NCI-H2107 (cell line): ENCODE measurements at places on chromosomes 2 and 18.

- no peak for DNase-seq
Measured at GRCh38 chr2:26292646-26293045, 47.9 kb downstream of the HADHB start.

DNA sequence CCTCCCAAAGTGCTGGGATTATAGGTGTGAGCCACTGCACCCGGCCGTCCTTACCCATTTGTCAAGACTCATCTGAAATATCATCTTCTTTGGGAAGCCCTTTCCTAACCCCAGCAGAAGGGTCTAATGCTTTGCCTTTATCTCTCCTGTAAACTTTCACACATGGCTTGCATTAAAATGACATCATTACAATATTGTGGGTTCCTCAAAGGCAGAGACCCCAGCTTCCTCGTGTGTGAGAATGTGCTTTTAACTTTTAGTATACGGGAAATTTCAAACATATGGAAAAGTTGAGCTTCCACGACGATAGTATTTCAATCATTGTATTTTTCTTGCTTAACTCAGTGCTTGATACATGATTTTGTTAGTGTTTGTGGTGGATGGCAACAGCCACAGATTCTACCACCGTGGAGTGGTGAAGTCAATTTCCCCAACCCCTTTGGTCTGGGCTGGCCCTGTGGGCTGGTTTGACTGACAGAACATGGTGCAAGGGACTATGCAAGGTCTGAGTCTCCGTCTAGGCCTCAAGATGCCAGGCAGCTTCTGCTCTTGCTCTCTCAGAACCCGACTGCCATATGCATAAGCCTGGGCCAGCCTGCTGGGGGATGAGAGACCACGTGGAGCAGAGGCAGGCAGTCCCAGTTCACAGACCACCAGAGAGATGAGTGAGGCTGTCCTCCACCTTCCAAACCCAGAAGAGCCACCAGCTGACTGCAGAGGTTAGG is 39.9 kb downstream of the NGEF start:
- DNase-seq, result no peak

DNA sequence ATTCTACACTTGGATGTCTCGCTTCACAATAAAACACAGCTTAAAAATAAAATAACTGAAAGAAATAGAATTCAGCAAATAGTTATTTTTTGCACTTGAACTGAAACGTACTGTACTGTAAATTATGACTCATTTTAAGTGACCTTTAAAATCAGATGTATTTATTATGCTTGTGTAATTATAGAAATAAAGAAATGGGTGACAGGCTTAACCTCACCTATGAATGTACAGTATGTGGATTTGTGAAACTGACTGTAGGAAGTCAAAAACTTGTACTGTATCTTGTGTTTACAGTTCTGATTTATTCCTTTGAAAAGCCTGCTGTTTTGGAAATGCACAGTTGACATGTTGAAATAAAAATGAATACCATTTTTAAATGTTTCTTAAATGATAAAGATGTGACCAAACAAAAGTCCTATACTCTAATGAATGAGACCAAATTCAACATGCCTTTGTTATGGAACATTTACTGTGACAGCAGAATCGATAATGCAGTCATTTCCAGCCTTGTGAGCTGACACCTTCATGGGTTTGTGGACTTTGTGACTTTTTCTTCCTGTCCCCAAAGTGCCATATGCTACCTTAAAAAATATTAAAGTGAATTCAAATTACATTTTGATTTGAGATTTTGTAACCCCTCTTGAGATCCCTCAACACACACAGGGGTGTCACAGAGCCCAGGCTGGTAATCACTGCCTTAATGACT is 32.7 kb downstream of the NEMP2 start:
- no peak for DNase-seq

DNA sequence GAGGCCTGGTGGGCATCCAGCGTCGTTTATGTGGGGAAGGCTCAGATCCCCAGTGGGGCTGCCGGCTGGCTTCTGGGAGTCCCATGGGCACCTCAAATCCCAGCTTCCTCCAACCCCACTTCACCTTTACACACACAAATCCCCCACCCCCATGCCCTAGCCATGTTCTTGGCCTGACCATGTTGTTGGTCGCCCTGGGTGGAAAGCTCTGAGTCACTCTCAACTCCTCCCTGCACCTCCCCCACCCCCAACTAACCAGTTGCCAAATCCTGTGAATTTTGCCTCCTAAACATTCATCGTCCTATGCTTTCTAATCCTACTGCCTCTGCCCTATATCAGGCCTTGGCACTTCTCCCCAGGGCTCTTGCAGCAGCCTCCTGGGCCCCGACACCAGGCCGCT is 6.4 kb downstream of the TNS1 start:
- DNase-seq, result no peak

- DNase-seq, result no peak
Measured at GRCh38 chr2:182951948-182952663, 85.7 kb upstream of the FRZB start.

DNA sequence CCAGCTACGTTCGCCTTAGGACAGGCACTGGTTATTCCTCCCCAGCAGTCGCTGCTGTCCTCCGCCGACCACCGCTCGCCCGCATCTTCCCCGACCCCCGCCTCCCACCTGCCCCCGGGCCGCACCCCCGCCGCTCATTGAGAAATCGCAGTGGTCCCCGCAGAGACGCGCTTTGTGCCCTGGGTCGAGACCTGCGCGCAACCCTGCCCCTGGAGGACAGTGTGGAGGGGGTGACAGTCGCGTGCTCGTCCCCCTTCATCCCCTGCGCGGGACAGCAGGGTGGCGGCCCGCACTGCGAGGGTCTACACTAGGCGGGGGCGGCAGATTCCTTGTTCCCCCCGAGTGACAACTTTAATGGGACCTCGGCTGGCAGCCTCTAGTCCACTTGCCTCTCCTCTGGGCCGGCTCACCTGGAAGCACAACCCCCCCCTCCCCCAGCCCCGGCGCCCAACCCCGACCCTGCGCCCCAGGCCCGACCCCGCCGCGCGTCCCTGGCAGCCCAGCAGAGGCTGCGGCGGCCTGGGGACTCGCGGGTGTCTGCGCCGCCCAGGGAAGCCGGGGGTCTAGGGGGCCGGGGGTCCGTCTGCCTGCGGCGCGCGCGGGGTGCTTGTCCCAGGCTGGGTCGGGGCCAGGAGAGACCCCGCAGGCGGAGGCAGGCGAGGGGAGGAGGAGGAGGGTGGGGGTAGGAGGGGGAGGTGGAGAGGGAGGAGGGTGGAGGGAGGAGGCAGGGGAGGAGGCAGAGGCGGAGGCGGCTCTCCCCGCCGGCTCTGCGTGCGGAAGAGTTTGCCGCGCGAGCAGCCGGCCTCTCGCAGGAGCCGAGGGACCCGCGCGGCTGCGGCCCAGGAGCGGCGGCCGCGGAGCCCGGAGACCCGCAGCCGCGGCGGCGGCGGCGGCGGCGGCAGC is at the start of gene NPAS2:
Gene NPAS2, plus strand, starts transcription at position 770 of the 903 bp plus-strand sequence. CDS start 84,616 bp downstream, outside the sequence.
- DNase-seq, result no peak

DNA sequence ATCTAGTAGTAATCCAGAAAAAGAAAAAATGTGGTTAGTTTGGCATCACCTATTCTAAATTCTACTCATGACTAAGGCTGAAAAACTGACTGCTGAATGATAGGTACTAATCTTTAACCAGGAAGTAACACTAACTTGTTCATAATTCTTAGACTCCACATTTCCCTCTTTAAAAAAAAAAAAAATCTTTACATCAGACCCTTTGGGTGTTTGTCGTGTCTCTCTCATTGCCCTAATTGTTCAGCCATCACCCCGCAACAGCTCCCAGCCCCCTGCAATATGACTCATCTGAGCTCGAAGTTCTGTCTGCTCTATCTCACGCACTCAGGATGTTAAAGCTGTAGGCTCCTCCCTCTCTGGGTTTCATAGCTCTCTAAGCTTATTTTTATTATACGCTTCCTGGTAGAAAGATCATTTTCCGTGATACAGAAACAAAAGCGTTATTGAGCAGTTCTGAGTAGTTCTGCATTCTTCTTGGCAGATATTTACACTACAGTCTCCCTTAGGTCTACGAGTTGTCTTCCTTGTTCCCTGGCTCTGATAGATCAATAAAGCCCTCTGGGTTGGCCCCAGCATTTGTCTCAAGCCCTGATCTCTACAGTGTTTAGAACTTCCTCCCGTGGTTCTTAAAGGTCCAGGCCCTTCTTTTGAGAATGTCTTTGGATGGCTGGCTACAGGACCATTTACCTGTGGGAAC is 95.6 kb downstream of the TNFRSF11A start:
- DNase-seq, result no peak

GRCh38 chr18:46953195-46953594 is 35.8 kb downstream of the KATNAL2 start:
- DNase-seq, result no peak

DNA sequence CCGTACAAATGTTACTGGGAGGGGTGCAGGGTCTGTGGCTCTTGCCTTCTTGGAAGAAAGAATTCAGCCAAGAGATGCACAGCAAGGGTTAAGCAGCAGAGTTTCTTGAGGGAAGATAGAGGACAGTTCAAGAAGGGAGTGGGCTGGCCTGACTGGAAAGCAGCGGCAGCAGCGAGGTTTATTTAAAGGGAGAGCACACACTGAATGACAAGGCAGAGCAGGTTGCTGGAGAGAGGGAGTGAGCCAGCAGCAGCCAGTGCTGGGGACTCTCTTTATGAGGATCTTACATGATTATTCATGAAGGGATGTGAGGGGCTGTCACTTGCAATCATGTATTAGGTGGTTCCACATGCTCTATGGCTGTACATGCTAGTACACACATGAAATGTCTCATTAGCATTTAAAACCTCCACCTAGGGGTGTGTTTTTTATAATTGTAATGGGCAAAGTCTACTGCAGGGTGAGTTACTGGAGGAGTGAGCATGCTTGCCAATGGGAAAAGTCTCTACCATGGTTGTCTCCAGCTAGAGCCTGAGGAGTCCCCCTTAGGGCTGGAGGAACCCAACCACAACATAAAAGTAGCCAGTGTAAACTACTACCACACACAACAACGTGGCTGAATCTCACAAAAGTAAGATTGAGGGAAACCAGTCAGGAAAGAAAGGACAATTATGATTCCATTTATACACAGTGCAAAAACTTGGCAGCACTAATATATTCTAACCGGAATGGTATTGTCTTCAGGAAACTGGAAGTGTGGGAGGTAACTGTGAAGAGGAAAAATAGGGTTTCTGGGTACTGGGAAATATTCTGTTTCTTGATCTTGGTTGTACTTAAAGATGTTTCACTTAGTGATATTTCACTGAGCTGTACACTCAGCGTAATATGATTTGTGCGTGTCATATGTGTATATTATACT is 87.6 kb upstream of the FAM110C start:
- no peak for DNase-seq

GRCh38 chr18:47062471-47062870 is 27.1 kb upstream of the ELOA2 start:
- DNase-seq, result no peak

- no peak for DNase-seq
Measured at GRCh38 chr2:238765590-238765989, 82.3 kb upstream of the TWIST2 start.

- DNase-seq, result no peak
Measured at GRCh38 chr18:32803568-32803967, 30.7 kb upstream of the KLHL14 start.

DNA sequence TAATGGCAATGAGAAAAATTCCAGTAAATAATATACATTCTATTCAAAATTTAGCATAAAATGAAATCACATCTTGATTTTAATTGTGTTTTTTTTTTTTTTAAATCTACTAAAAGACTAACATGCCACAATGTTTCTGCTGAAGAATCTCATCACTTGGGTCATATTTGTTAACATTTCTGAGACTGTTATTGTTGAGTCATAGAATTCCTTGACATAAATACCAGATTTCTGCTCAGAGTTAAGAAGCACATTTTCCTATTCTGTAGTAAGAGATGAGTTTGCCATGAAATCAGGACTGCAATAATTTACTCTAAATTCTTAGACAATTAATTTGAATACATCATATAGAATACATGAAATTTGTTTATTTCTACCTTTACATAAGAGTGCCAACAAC is 154.9 kb upstream of the KYNU start:
- no peak for DNase-seq

GRCh38 chr2:241762933-241763369 is 13.7 kb upstream of the GAL3ST2 start:
- DNase-seq, result no peak

GRCh38 chr2:173059292-173059691 is 16.4 kb upstream of the MAP3K20 start:
- DNase-seq, result no peak

- DNase-seq, result no peak
Measured at GRCh38 chr2:53640466-53640865, 127.1 kb upstream of the CHAC2 start.

DNA sequence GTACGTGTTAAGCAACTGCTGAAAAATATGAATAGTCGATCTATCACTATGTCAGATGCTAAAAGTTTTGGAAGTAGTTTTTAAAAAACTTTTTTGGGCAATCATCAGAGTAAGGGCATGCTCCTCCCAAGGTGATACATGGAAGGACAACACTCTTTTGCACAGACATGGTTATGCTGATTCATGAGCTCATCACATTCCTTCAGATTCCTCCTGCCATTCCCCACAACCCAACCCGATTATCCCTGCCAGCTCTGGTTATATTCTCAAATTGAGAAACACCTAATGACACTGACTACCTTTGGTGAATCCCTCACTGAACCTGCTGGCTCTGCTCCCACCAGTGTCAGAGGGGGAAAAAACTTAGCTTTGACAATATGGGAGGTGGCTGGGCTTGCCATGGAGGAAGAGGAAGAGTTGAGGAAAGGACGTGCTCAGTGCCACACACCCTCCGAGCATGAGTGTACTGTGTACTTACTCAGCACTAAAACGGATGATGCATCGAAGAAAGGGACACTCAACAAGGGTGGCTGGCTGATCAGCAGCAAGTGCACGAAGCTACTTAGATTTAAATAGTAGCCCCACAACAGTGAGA is 83.9 kb upstream of the RNU4ATAC start:
- DNase-seq, result no peak

DNA sequence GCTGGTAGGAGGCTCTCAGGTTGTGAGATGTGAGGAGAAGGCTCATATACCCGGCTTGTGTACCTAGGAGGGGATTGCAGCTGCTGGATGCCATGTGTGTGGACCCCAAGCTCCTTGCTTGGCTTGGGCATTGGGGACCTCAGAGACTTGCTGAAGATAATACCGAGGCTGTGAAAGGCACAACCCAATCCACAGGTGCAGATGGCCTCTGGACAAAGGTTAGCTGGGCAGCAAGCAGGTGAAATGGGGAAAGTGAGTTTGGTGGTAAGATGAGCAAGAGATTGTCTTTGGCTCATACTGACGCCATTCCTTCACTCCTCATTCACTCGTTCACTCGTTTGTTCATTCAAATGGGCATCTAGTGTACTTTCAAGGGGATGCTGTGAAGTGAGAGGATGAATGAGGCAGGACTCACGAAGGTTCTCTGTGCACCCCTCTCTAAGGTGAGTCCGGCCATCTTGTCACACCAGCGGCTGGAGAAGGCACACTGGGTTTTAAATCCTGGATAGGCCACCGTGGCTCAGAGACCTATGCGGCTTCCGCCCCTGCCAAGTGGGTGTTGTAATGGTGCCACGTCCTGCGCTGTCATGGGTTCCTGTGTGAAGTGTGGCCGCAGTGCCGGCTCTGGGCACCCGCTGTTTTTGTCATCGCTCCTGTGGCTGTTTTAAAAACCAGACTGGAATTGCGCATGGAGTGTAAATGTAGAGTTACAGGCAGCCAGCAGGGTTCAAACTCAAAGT is 13.7 kb downstream of the FBLN7 start:
- DNase-seq, result no peak

- no peak for DNase-seq
Measured at GRCh38 chr2:74688881-74689280, 34.8 kb downstream of the SEMA4F start.
